ENCODE measurements at places on chromosomes 16 and 17. TPM values are rescaled to one million over a fixed set of nuclear protein-coding genes. Genes with fewer than 3 reads are reported as not detected.

The CCL7 gene
- total RNA-seq = 4.8 TPM

The HSPB9 gene
- 0.14 TPM for total RNA-seq

The KRTAP3-2 gene
- total RNA-seq = not detected

The RNF43 gene
- not detected for total RNA-seq

The GAS2L2 gene
- not detected for total RNA-seq

The GFAP gene
- total RNA-seq = 1.5 TPM

Data from smooth muscle cell of the umbilical artery (primary cell).